ENCODE measurements at places on chromosomes 7 and 10.

DNA sequence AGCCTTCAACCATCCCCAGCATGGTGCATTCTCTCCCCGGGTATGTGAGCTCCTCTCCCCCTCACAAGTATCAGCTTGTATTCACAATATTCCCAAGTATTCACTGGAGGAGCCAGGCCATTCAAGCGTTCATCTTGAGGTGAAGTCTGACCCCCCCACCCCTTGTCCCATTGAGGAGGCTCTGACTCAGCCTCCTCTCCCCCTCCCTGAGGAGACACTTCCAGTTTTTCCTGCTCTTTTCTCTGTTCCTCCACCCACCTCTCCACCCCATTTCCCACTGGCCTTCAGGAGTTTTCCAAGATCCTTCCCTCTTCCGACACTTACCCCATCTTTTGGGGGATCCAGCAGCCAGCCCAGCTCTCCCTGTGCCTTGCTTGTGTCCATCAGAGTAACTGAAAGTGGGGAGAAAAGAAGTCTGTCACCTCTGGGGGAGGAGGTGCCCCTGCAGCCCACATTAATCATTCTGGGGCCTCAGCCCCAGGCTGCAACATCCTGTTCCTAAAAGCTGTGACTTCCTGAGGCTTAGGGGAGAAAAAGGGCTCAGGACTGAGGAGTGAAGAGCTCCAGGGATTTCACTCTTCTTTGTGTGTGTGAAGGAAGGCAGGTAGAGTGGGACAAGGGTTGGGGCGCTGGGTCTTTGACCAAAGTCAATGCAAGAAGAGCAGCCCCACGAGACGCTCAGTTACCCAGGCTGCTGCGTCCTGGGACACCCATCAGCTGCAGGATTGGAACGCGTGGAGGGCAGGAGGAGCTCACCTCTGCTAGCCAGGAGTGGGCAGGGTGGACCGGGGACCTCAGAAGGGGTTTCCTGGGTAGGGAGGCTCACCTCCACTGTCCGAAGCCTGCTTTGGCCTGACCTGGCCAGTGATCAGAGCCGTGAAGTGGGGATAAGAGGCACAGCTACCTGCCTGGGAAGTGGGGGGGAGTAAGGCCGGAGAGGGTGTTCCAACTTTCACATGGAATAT, 1.1 kb downstream of the EPHA1 start:
- DNase-seq, result no peak

GRCh38 chr7:30912986-30913811, 1.5 kb downstream of the AQP1 start:
- DNase-seq, result no peak

DNA sequence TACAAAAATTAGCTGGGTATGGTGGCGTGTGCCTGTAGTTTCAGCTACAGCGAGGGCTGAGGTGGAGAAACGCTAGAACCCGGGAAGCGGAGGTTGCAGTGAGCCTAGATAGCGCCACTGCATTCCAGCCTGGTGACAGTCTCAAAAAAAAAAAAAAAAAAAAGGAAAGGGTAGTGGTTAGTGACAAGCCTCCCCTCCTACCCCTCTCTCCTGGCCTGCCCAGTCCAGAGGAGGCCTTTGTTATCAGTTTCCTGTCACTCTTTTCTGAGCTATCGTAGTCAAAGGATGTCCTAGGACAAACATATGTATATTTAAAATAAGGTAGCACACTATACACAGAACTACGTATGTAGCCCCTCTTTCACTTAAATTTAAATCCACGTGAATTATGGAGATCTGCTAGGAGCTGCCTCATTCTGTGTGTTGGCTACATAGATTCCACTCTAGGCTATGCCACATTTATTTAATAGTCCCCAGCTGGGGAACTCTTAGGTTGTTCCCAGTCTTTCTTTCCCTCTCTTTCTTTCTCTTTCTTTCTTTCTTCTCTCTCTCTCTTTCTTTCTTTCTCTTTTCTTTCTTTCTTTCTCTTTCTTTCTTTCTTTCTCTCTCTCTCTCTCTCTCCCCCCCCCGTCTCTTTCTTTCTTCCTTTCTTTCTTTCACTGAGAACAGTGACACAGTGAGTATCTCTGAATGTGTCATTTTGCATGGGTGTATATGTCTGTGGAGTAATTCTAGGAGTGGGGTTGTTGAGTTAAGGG, 3.9 kb downstream of the TSPAN15 start:
- DNase-seq, result no peak

DNA sequence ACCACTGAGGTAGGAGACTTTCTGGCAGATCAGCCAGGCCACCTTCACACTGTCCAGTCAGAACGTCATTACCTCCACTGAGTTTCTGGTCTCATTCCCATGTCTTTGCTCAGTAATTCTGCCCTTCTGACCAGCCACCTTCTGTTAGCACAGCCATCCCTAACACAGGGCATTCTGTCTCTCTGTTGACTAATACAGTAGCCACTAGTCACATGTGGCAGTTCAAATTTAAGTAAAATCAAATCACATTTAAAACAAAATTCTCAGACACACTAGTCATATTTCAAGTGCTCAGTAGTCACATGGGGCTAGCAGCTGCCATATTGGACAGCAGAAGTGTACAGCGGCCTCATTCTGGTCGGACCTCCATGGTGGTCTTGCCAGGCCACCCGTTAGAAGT, 7.4 kb downstream of the CPSF4 start:
- DNase-seq, result no peak

DNA sequence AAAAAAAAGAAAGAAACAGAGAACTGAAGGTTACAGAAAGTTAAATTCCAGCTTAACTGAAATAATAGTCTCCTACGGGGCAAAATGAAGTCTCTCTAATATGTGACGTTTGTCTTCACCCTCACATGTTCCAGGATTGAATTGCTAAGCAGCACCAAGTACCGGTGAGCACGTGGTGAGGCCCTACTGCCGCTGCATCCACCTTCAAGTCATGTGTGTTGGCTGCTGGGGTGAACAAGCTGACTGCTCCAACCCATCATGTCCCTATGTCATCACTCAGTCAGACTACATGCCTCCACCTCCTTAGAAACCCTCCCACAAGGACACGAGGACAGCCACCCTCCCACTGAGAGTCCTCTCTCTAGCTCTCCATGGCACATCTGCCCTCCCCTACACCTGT, 35.4 kb upstream of the NPFFR1 start:
- no peak for DNase-seq

- peak; percentile 20 for DNase-seq
Observed at GRCh38 chr10:96587264-96588059, 650 bp upstream of the TM9SF3 start.

DNA sequence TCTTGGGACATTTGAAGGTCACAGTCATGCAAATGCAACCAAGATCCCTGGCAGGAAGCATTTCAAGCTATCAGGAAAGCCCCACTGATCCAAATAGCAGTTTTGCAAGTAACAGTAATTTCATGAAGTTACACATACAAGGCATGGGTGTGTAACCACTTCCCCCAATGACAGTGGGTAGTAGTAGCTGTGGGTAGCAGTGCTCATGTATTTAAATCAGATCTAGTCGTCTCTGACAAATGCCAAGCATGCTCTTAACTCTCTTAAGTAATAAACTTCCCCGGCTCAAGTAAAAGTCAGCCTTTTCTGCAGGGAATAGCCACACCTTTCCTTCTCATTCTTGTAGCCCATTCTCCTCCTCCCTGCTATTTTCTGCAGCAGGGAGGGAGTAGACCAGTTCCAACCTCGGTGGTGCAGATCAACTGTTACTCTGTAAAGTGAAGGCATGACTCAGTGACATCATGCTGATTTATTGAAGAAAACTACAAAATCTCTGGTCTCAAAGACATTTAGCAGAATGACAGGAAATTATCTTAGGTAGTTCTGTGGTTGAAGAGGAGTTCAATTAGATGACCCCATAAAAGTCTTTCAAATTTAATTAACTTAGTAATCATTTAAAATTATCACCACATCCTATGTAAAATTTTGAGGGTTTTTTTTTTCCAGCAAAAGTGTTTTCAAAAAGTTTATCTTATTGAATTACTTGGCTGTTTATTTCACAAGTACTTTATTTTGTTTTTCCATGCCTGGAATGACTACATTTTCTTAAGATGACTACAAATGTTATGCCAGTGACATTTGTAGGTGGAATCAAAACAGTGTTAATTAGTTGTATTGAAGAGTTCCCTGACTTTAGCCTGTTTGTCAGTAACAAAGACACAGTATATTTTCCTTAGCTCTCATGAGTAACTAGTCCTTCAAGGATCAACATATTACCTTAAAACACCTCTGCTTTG, 568.3 kb downstream of the INHBA start:
- DNase-seq, result no peak

- DNase-seq, result peak; percentile 20
Observed at GRCh38 chr10:52778511-52779392, 6.2 kb upstream of the MBL2 start.

- no peak for DNase-seq
Observed at GRCh38 chr7:71245038-71245437, 113.1 kb downstream of the GALNT17 start.

- no peak for DNase-seq
Observed at GRCh38 chr10:4429571-4429970, 396.4 kb upstream of the AKR1E2 start.

DNA sequence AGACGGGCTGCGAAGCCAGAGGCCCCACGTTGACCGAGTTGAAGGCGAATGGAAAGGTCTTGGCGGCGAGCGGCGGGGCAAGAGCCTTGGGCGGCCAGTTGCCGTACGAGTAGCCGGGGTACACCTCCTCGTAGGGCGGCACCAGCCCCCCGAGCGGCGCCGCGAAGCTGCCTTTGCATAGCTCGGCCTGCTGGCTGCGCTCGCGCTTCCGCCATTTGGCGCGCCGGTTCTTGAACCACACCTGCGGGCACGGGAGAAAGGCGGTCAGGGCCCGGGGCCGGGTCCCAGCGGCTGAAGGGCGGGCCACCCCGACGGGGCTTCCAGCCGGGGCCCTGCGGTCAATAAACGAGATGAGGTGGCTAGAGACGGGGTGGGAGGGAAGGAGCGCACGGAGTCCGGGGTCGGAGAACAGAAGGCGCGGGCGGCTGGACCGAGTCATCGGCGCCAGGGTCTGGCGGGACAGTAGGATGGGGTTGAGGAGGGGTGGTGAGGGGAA, 4.8 kb downstream of the ELOVL3 start:
- DNase-seq, result no peak

GRCh38 chr7:90688810-90689209, 92.7 kb downstream of the CDK14 start:
- DNase-seq, result no peak

DNA sequence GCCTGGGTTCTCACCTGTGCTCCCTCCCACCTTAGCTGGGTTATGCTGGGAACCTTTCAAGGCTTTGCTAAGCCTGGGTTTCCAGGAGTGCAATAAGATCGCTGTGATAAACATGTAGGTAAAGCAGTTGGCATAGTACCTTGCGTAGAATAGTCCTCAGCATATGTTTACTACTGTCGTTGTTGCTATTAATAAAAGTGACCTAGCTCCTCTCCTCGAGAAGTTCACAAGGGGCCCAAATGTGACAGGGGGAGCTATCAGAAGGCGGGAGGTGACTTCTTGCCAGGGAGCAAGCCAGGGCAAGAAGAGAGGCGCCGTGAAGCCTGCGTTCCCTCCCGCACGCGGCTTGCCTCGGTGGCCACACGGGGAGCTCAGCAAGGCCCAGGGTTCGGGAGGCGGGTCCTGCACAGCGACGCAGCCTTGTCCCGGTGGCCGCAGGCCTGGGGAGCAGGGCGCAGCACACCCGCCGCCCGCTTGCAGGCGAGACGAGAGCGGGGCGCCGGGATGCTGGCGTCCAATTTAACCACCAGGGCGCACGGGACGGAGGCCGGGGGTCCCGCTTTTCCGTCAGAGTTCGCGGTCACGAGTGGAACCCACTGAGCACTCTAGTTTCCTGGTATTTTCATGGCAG, 106.2 kb downstream of the SNX10 start:
- no peak for DNase-seq

GRCh38 chr10:125441151-125441550, 241.8 kb downstream of the TEX36 start:
- DNase-seq, result no peak

DNA sequence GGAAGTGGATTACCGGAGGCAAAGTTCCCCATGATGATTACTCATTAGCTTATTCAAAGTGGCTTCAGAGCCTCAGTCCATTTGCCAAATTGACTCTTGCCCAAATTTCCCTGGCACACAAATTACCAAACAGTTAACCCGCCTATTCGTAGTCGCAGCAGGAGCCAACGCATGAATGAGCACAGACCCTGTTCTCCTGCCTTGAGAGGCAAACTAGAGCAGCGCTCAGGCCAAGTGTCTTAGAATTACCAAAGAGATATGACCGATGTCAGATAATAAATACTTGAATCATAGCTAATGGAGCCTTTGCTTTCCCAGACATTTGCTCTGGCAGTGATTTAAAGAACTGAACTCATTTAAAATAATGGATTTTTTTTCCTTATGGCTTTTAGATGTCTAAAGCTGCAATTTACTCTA, 64.9 kb downstream of the CTTNBP2 start:
- no peak for DNase-seq

GRCh38 chr7:132430861-132431822, 145.1 kb downstream of the PLXNA4 start:
- no peak for DNase-seq

GRCh38 chr7:156827587-156828203, 65.3 kb downstream of the LMBR1 start:
- no peak for DNase-seq

- DNase-seq, result no peak
Observed at GRCh38 chr7:5478568-5479430, 55.2 kb upstream of the TNRC18 start.

GRCh38 chr10:110151467-110151866, 55.9 kb upstream of the MXI1 start:
- DNase-seq, result no peak

DNA sequence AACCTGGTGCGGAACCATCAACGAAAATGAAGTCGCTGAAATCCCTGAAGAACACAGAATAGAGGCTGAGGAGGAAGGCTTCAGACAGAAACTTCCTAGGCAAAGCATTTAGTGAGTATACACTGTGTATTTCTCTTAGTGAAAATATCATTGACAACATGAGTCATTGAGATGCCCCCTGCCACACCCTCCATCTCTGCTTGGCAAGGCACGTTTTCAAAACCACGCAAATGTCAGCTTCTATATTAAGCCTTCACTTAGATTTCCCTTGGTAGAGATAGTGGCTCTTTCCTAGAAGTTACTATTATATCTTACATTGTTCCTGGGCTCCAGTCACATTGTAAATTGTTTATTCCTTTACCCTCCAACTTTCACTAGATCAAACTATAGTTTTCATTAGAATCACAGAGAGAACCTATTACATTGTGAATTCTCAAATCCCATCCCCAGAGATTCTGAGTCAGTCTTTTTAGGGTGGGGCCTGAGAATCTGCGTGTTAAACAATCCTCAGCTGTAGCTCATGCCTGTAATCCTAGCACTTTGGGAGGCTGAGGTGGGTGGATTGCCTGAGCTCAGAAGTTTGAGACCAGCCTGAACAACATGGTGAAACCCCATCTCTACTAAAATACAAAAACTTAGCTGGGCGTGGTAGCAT, 4.6 kb upstream of the SKAP2 start:
- no peak for DNase-seq

DNA sequence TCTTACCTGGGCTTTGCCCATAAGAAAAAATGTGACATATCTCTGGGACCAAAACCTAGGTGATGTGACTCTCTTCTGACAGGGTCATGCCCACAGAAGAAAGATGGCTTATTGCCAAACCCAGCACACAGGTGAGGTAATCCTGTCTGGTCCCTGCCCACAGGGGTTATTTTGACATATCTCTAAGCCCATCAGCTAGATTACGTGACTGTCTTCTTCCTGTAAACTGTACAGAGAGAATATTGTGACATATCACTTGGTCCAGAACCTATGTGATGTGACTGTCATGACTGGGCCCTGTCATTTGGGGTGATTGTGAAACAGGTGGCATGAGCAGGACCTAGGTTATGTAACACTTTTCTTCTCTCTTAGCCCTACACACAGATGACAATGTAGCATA, 48.8 kb upstream of the ZNF680 start:
- DNase-seq, result no peak

Data from NT2/D1 (cell line).